ENCODE measurements at places on chromosomes 5 and 9.
A peak's percentile ranks its signal among the peaks of the same experiment; 100 is the strongest.

DNA sequence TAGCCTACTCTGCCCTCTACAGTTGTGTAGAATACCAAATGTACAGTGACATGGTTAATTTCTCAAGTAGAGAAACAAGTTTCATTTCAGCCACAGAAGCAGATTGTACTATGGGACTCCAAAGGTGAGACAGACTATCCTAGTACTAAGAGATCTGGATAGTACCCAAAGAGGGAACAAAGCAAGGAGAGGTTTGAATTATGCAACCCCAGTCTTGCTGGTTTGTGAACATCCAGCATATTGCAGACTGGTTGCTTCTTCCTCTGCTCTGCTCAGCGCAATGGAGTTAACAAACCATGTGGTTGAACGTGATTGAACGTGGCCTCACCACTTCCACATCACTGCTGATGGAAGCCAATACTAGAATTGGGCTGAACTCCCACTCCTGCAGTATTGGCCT lies 43.3 kb upstream of the ALDOB start:
- no peaks in the 10 kb centered on the region for H3K27me3 ChIP-seq
- DNase-seq: no peak
- no peaks in the 10 kb centered on the region for H3K4me1 ChIP-seq
- no peak overlapping the region for H3K4me3 ChIP-seq
- no peak overlapping the region for H3K27ac ChIP-seq
- no peaks in the 10 kb centered on the region for H3K36me3 ChIP-seq

DNA sequence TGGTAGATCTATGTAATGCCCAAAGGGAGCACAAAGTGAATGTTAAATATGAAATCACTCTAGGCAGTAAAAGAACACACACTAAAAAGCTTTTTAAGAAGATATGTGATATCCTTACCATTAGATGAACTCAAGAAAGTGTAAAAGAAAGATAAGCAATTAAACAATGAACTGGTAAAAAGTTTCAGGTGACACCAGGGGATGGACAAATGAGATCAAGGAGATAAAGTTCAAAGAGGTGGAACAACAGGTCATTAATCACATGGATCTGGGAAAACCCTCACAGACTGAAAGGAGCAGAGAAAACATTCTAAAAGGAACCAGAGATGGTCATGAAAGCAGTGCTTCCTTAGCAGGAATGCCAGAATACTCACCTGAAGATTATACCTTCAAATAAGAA lies 40.7 kb downstream of the LHFPL2 start:
- H3K4me3 ChIP-seq: no peak overlapping the region
- H3K27ac ChIP-seq: no peak overlapping the region
- H3K27me3 ChIP-seq: no peaks in the 10 kb centered on the region
- peaks cover 22% of the 10 kb centered on the region for H3K4me1 ChIP-seq
- DNase-seq: no peak

GRCh38 chr5:1156033-1156753 lies 44.3 kb upstream of the SLC12A7 start:
- H3K4me1 ChIP-seq: peaks cover 11% of the 10 kb centered on the region
- H3K36me3 ChIP-seq: no peaks in the 10 kb centered on the region
- no peak for DNase-seq
- H3K4me3 ChIP-seq: no peak overlapping the region
- H3K27ac ChIP-seq: no peak overlapping the region

DNA sequence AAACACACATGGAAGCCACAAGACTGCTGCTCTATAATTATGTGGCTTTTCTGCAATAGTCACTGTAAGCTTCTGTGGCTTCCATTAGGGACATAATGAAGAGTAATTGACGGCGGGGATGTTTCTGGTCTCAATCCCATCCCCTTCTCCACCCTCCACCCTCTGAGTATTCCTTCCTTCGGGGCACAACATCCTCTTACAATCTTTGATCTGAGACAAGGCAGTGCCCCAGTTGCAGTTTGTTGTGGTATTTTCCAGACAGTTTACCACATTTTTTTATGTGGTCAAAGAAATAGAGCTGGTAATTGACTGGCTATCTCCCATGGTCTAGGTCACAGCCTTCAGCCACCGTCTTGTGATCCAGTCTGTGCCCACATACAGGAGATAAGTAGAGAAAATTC lies 277.7 kb downstream of the NR2F1-AS1 start:
- H3K4me3 ChIP-seq: no peak overlapping the region
- H3K36me3 ChIP-seq: no peaks in the 10 kb centered on the region
- DNase-seq: no peak

GRCh38 chr5:39202597-39203274 lies 16.6 kb downstream of the FYB1 start:
- H3K27me3 ChIP-seq: no peaks in the 10 kb centered on the region
- DNase-seq: peak; percentile 43
- no peak overlapping the region for H3K4me3 ChIP-seq
- no peak overlapping the region for H3K27ac ChIP-seq

Data from muscle of leg (tissue), 16 donors.